Endothelial cell (in vitro differentiated cells): ENCODE measurements at places on chromosomes 1 and 21. TPM values are rescaled to one million over a fixed set of nuclear protein-coding genes. Genes with fewer than 3 reads are reported as not detected.

NR1I3 gene
- not detected for total RNA-seq

- DNase-seq = peak; percentile 35
Observed at GRCh38 chr1:34163792-34164731, 968 bp downstream of the CSMD2 start.

DNA sequence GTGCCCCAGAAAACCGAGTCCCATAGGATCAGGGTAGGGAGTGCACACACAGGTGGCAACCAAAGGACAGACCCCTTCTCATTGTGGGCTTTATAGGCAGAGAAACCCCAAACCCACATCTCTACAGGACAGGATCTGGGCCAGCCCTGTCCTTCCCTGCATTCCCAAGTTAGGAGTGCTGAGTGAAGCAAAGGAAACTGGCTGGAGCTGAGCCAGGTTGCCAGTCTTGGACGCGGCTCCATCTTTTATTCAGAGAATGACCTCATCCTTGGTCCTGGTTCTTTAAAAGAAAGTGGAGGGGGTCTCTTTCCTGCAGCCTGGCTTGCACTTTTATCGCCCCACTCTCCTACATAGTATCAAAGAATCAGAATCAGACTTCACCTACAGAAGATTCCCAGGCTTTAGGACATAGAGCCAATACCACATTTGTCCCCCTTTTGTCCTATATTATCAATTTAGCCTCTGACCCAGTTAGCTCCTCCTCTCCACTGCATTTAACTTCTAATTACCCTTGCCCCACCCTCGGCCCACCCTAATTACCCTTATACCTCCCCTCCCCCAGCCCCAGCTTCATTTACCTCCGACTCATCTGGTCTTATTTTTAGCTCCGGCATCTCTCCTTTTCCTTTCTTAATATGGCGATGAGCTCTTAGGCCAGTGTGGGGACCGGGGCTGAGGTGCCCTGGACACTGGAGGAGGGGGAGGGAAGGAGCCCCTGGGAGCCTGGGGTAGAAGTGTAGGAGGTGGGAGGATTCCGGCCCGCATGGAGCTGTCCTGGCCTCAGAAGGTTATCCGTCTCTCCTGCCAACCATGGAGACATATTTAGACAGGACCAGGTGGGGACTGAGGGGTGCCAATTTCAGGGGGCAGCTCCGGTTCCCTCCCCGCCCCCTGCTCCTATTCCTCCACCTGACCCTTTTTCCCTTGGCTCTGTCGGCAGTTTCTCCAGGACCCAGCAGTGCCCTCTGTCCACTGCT, at the start of gene CASQ1:
Gene CASQ1 (plus strand): TSS at position 927 of the 977 bp plus-strand sequence. CDS start 177 bp downstream, outside the sequence.
- DNase-seq = no peak

DNA sequence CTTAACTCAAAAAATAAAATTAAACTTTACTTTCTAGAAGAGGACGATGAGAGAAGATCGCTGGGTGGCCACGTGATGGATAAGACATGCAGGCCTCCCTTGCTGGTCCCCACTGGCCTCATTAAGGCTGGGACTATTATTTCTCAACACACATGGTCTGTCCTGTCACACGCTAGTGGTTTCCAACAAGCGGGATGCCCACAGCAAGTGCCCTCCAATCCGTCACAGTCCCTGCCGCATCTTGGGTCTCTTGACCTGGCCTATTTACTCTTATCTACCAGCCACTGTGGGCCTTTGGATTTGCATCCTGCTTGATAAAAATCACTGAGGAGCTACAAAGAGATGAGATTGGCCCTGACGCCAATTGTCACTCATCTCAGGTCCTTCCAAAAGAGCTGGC, 30.0 kb downstream of the CAPZB start:
- DNase-seq = no peak

DNA sequence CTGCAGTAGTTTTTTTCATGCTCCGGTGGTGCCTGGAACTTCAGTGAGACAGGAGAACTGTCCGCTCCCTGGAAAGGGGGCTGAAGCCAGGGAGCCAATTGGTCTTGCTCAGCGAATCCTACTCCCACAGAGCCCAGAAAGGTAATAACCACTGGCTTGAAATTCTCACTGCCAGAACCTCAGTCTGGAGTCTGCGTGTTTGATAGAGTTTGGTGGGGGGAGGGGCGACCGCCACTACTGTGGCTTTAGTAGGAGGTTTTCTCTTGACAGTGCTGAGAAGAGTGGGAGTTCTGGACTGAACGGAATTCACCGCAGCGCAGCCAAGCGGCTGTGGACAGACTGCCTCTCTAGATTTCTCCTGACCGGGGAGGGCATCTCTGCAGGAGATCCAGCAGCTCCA, 8.0 kb upstream of the OR2M3 start:
- DNase-seq = no peak

DNA sequence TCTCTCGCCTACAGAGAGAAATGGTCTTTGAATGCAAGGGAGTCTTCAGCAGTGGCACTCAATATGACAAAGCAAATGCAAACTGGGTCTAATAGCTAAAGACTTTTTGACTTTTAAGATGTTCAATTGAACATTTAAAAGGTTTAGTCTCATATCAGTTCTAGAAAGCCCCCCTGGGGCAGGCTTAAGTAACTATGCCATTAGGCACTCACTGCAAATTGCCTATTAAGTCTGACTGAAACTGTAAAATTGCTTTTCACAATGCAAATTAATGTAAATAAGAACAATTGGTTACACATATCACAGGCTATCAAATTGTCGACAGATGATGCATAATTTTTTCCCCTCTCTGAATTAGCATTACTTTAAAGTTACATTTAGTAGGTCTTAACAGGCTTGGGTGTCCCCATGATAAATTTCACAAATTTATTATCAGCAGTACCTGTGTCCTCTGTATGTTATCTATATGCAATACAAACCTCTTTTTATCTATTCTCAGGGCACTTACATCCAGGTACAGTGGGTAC, 329.1 kb downstream of the LRRIQ3 start:
- no peak for DNase-seq

DNA sequence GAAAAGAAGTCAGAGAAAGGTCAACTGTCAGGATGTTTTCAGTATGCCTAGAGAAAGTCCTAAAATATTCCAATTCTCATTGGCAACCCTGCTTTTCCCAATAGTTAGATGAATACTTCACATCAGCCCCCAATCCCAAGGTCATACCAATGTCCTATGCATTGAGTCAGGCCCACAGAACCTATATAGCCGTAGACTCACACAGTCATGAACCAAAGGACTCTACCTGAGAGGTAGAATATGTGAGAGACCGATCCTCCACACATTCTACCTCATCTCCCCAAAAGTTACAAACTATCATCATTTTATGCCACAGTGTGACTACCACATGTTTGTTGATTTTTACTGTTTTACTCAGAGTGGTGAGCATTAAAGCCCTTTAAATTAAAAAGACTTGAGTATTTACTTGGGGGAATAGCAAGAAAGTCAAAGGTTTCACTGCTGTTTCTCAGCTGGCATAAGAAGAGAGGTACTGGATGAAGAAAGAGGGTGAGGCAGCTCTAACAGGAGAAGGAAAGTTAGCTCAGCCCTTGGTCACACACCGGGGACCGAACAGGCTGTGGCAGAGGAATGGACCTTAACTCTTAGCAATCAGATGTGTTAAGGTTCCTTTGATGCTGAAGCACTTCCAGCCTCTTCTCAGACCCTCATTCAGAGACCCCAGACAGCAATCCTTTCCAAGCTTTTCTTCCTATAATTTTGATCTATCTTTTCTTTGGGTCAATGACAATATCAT, 937 bp downstream of the CD48 start:
- no peak for DNase-seq

GRCh38 chr1:20409012-20409411, 77.0 kb downstream of the CAMK2N1 start:
- no peak for DNase-seq

GRCh38 chr1:181097242-181097641, 8.7 kb downstream of the IER5 start:
- no peak for DNase-seq

KIAA0040 gene
- 4.1 TPM for total RNA-seq

RPE65 gene
- not detected for total RNA-seq

SPRR2F gene
- not detected for total RNA-seq

DNA sequence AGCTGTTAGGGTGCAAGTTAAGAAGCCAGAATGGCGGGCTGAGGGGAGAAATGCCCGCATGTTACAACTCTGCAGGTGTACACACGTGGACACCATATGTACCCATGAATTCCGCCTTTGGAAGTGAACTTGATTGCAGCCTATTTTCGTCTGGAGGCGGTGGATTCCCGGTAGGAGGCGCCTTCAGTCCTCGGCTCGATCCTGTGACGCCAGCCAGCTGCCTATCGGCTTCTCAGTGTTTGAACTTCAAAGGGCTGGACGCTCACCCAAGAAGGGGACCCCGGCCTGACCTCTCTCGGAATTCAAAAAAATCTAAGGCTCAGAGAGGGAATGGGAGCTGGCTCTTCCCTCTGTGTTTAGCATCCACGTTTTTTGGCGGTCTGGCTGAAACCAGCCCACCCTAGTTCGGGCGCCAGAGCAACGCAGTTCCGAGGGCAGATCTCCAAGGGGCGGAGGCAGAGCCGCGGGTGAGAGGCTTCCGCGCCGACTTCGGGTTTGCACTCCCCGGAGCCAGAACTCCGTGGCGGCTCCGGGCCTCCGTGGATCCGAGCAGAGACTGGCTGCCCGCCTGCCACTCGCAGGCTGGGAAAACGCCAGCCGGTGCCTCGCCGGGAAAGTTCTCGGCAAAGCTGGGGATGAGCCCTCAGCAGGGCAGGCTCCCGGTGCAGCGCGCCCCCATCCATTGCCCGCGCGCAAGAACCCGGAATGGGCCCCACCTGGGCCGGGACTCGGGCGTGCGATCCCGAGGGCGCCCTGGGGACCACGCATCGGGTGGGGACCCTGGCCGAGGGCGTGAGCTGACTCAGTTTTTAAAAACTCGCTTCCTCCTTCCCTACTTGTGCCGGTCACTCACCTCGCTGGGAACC, 996 bp upstream of the TMEM51 start:
- DNase-seq = peak; percentile 74

- DNase-seq = no peak
Observed at GRCh38 chr21:45322960-45323461, 35.3 kb upstream of the POFUT2 start.

GRCh38 chr1:39268906-39269305, 64.4 kb downstream of the MACF1 start:
- DNase-seq = peak; percentile 22

DNA sequence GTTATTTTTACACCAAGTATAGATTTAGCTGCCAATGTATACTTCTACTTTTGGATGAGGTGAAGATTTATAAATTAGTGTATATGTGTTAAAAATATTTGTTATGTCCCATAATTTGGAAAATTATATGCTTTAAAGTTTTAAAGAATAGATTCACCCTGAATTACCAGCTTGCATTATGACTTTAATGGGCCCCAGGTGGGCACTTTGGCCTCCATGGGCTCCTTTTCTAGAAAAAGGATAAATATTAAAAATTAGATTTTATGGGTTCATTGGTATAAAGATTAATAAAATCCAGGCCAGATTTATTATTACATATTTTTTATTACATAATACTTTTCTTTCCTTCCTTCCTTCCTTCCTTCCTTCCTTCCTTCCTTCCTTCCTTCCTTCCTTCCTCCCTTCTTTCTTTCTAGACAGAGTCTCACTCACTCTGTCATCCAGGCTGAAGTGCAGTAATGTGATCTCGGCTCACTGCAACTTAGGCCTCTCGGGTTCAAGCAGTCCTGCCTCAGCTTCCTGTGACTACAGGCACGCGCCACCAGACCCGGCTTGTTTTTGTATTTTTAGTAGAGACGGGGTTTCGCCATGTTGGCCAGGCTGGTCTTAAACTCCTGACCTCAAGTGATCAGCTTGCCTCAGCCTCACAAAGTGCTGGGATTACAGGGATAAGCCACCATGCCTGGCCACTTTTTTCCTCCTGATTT, 21.9 kb downstream of the KMO start:
- no peak for DNase-seq

SPRR1B gene
- not detected for total RNA-seq

DNA sequence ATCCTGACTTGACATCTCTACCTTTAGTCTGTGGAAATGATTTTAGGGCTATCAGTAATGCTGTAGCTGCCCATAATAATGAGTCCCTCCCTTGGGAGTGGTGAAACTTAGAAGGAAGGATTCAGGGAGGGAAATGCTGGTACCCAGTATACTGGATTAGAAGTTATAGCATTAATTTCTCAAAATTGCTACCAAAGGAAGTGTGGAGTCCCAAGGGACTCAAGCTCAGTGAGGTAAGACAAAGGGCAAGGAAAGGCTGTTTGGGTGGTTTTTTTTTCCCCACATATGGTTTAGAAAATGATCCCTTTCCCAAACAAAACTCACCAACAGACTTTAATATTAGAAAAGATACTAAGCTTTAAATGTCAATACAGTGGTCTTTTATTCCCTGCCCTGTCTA, 99.9 kb downstream of the CD247 start:
- DNase-seq = no peak

DNA sequence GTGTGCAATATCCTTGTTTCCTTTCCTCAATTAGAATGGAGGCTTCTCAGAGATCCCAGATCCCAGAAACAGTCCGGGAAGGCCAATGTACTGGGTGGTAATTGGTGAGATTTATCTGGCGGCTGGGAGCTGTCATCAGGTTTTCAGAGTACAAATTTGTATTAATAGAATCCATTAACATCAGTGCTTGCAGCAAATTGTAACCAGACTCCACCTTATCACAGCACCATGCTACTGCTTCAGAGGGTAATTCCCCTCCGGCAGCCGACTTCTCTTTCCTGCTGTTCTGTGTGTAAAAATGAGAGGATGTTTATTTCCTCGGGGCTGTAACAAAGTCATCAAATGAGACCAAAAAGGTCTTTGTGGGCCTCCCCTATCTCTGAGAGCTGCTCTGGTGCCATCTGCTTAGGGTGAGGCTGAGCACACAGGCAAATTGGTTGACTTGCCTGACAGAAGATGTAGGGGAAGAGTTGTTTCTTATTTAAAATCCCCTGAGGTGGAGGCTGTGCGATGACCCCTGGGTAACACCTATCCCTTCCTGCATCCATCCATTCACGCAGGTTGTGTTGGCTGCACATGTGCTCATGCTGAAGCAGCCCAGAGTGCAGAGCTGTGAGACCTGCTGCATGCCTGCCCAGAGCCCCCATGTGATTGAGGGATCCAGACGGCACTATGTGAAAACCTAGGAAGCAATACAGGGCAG, 19.2 kb downstream of the NFASC start:
- DNase-seq = no peak

- no peak for DNase-seq
Observed at GRCh38 chr1:76156987-76157386, 82.4 kb downstream of the ST6GALNAC3 start.

- DNase-seq = no peak
Observed at GRCh38 chr1:160061369-160062229, 8.4 kb downstream of the KCNJ10 start.

GRCh38 chr1:218305472-218306064, 20.5 kb downstream of the RRP15 start:
- DNase-seq = no peak

GRCh38 chr1:94336991-94337390, 81.2 kb upstream of the ABCD3 start:
- DNase-seq = no peak
